ENCODE measurements at places on chromosomes 12 and 14.

- DNase-seq = no peak
Measured at GRCh38 chr14:92737206-92737605, 11.2 kb downstream of the LGMN start.

DNA sequence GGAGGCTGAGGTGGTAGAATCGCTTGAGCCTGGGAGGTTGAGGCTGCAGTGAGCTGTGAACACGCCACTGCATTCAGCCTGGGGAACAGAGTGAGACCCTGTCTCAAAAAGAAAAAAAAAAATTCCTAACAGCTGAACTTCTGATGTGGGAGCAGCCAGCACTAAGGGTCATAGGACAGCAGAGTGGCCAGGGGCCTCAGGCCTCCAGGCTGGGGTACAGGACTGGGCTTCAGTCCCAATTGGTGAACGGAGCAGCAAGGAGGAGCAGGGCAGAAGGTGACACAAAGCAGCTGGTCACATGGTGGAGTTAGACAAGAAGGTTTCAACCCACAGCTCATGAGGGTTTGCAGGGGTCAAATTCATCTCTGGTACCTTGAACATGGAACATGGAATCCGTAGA, 40.8 kb upstream of the NRXN3 start:
- DNase-seq = no peak

DNA sequence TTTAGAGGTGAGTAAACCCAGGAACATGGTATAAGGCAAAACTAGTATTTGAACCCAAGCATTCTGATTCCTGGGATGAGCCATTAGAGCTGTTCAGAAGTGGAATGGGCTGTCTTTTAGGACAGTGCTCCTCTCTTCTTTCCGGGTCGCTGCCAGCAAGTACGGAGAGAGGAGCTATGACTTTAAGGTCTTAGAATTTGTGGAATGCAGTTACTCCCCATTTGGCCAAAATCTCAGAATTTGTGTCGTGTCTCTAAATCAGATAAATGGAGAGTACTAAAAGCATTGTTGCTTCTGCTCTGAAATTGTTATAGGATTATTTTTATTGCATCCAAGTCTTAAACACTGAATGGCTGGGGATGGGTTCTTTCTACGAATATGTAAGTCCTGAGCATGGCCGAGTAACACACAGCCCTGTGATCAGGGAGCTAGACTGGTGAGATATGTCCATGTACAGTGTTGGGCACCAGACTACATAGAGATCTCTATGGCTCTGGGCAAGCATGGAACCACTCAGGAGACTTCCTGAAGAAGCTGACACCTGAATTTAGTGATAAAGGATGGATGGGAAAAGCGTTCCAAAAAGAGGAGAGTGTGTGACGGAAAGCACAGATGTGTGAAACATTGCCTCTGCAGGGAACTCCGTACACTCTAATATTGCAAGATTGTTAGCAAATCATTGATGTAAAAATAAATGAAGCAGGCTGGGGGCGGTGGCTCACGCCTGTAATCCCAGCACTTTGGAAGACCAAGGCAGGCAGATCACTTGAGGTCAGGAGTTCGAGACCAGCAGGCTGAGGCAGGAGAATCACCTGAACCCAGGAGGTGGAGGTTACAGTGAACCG, 184.7 kb downstream of the SRGAP1 start:
- no peak for DNase-seq

GRCh38 chr14:66206554-66206953, 279.6 kb upstream of the CCDC196 start:
- no peak for DNase-seq

DNA sequence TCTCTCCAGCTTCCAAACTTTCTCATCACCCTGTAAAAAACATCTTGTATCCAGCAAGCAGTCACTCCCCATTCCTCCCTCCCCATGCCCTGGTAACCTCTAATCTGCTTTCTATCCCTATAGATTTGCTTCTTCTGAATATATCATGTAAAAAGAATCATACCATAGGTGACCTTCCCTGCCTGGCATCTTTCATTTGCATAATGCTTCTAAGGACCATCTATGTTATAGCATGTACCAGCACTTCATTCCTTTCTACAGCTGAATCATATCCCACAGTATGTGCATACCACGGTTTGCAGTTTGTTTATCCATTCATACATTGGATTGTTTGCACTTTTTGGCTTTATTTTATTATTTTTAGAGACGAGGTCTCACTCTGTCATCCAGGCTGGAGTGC, 22.9 kb upstream of the VPS37B start:
- no peak for DNase-seq
